ENCODE measurements at places on chromosomes 4 and X.

GRCh38 chr4:110735686-110736085 is 112.8 kb upstream of the PITX2 start:
- DNase-seq, result no peak

DNA sequence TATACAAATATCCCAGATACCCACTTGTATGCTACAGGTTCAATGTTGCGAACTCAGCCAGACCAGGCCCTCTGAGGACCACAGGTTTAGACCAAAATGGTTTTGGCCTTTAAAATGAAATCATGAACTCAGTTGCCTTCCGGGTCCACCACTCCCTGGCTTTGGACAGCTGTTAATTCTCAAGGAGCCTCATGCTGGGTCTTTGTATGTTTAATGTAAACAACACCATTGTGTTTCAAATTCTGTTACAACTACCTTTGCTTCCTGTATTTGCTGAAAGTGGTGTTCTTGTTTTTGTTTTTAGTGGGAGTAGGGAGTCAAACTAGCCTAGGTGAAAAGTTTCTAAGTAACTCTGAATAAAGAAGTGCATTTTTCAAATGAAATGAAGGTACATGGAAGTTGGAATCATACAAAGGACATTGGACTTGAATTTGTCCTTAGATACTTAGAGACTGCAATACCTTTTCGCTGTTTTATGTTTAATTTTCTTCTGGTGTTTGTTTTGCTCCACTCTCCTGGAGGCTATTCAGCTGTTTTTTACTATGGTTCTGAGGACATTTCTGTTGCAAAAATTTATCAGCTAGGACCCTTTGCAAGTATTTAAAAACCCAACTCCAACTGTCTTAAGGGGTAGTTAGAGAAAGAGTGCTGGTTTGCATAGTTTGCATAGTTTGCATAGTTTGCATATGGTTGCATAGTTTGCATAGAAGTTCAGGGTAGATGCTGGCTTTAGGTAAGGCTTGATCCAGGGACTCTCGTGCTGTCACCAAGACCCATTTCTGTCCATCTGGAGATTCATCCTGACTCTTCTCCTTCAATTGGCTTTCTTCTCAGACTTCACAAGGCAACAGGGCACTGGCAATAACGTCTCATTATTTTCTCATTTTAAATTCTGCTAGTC is 70.1 kb downstream of the MID1IP1 start:
- DNase-seq, result no peak

DNA sequence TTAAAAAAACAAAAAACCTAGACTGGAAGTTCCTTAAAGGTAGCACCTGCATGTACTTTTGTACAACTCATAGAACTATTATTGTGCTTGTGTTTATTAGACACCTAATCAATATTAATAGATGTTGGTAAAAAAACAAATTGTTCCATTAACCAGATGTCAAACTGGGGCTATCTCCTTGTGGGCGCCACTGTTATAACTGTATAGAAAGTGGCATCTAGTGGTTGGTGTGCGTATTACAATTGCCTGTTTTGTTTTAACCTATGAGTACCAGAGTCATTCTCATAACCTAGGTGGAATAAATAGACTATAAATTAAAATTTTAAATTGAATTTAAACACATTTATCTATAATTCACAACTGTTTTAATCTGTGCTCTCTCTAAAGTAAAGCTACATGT is 97.4 kb downstream of the COL4A5 start:
- DNase-seq, result no peak

- no peak for DNase-seq
Measured at GRCh38 chr4:81136161-81136905, 78.7 kb downstream of the PRKG2 start.

GRCh38 chr4:73653695-73654106 is 33.5 kb upstream of the RASSF6 start:
- DNase-seq, result peak; percentile 43

- DNase-seq, result no peak
Measured at GRCh38 chr4:95092766-95093165, 335.0 kb downstream of the BMPR1B start.

DNA sequence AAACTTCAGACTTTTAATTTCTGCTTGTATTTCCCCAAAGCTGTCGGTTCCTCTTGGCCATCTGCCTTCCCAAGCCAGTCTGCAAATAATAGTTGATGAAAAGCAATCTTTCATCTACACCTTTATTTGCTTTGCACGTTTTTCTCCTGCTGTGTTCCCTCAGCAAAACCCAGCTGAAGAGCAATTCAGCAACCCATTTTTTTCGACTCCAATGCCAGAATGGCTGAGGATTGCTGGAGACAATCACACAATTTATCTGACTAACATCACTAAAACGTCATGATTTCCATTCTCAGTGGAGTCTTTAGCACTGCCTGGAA is 94.3 kb downstream of the GPRIN3 start:
- no peak for DNase-seq

- no peak for DNase-seq
Measured at GRCh38 chr4:111323916-111324315, 701.0 kb upstream of the PITX2 start.

DNA sequence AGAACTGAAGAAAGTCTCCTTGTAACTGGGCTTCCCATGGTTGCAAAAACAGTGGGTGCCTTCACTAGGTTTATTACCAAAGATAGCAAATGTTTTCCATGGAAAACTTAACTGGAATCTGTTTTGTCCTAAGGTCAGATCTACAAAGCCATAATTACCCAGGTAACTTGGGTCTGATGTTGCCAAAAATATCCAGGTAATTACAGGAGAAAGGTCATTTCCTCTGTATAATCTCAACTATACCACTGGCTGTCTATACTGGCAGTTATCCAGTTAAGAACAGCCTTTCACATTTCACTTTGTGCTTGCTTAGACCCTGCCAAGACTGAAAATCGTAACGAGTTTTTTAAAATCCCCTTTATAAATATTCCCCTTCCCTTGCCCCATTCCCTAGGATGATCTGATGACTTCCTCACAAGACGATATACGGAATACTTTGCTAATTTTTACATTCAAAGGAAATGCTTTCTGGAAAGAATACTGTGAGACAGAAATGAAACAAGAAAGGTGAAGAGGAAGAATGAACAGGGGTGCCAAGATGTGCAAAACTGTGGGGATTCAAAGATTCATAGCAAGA is 105.5 kb downstream of the MAML3 start:
- no peak for DNase-seq

DNA sequence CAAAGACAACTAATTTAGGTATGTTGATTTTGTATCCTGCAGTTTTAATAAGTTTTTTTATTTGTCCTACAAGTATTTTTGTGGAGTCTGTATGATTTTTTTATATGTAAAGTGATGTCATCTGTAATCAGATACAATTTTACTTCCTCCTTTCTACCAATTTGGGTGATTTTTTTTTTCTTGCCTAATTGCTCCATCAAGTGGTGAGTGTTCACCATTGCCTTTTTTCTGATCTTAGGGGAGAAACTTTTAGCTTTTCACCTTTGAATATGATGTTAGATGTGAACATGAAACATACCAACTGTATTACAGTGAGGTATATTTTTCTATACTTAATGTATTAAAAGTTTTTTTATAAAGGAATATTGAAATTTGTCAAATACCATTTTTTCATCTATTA is 362.3 kb downstream of the PABPC4L start:
- DNase-seq, result no peak

DNA sequence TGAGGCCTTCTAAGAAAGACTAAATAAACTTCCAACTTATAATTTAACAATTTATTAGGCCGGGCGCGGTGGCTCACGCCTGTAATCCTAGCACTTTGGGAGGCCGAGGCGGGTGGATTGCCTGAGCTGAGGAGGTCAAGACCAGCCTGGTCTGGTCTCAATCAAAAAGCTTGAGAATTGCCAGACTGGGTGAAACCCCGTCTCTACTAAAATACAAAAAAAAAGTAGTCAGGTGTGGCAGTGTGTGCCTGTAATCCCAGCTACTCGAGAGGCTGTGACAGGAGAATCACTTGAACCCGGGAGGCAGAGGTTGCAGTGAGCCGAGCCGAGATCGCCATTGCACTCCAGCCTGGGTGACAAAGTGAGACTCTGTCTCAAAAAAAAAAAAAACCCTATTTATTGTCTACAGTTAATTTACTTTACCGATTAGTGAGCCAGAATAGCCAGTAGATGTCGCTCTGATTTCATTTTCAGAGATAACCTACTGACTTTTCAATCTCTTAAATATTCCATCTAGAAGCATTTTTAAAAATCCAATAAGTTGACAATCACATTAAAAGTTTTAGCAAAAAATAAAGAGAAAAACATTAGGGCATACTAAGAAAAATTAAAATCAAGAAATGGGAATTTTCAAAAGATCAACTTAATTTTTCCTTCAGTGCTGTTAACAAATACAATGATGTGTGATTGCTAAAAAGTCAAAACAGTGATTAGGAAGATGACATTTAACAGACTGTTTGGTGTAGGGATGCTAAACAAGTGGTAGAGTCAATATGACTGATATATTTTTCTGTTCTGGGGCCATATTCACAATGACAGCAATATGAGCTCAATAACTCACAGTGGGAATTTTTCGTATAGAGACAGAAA is 4.3 kb upstream of the SHROOM3 start:
- no peak for DNase-seq

DNA sequence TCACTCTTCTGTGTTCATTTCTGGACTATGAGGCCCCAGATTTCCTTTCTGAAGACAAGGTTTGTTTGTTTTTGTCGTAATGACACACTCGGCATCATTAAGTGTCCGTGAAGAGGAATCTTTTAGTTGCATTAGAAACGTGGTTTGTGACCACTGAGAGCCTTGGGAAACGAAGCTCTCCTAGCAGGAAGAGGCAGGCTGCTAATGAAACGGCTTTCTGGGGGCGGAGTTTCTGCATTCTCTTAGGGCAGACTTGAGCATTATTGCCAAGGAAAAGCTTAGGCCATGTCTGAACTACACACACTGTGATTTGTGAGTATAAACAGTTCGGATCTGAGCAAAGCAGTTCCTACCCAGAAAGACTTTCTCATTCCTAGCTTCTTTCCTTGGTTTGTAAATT is 64.0 kb downstream of the SOX3 start:
- no peak for DNase-seq

GRCh38 chrX:124573468-124573867 is 227.1 kb downstream of the SH2D1A start:
- no peak for DNase-seq

- no peak for DNase-seq
Measured at GRCh38 chr4:94352163-94352562, 9.5 kb upstream of the HPGDS start.

- no peak for DNase-seq
Measured at GRCh38 chr4:38601244-38601915, 62.6 kb upstream of the KLF3 start.

- no peak for DNase-seq
Measured at GRCh38 chr4:98558471-98559169, 99.8 kb downstream of the TSPAN5 start.

- no peak for DNase-seq
Measured at GRCh38 chr4:186887291-186887700, 163.6 kb upstream of the FAT1 start.

DNA sequence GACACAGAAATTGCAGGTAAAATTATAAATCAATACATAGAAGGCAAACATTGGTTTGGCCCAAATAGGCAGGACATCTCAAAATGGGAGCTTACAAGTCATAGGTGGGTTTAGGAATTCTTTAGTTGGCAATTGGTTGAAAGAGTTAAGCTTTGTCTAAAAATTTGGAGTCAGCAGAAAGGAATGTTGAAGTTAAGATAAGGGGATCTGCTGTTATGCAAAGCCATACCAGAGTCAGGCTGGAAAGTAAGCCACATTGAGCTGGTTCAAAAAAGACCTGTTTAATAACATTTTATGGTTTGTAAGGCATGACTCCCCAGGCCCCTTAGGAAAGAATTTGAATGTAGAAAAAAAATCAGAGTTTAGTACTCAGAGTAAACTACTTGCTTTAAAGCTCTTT is 92.6 kb downstream of the IL13RA2 start:
- no peak for DNase-seq

DNA sequence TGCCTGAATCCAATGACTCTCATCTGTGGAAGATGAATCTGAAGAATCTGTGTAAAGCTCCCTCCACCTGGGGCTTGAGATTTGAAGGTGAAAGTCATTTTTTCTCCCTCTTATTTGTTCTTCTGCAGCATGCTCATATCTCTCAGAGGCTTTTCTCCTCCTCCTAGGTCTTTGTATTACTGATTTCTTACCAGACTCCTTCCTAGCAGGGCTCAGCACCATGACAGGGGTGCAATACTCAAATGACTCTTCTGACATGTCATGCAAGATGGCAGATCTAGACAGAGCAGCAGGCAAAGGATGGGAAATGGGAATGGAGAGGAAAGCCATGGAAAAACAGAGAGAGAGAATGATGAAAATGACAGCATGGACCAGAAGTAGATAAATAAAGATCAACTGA is 118.3 kb downstream of the TMA16 start:
- DNase-seq, result no peak

DNA sequence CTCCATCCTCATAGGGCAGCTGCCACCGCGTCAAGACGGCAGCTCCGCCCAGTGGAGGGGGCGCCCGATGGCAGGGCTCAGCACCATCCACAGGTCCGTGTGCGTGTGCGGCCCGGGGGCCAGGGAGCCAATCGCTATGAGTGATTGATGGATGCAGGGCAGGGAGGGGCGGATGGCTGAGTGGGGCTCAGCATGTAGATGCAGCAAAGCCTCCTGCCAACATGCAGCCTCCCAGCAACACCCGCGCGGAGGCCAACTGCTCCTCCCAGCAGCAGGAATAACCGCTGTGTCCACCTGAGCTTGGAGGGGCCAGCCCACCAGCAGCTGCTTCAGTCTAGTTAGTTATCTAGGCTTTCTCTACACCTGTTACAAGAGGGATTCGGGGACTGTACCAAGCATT is 77.4 kb downstream of the MTMR1 start:
- no peak for DNase-seq

DNA sequence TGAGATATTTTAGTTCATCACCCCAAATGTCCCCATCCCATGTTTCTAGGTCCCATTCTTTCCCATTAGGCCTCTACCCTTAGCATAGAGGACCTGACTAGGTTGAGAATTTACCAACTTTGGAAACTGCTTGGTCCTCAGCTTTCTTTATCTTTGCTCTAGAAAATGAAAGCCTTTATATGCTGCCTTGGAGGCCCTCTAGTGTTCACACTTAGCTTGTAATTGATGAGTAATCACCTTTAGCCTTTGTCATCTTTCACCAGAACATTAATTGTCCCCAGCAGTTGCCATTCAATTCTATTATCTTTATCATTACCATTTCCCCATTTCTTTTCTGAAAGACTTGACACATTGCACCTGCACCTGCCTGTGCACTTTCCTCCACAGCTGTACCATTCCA is 589.2 kb upstream of the NR3C2 start:
- DNase-seq, result no peak

- no peak for DNase-seq
Measured at GRCh38 chrX:53323196-53323595, 41.8 kb upstream of the IQSEC2 start.

DNA sequence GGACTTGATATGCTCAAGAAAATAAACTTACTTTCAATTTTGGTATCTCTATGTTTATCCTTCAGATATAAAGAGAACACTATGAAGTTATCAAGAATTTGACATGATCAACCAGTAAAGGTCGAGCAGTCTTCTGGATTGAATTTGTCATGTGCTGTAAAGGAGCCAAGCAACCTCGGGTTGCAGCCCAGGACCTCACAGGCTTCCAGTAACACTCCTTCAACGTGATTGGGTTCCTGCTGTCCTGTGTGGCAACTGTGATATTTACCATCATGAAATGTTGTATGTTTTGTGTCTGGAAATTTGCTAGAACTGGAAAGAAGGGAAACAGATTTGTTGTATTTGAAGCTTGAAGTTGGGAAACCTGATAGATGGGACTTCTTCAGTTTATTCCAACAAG is 52.0 kb upstream of the UGT2B7 start:
- DNase-seq, result no peak

GRCh38 chr4:84563002-84563401 is 19.9 kb upstream of the CDS1 start:
- DNase-seq, result no peak

GRCh38 chr4:147284256-147284835 is 196.6 kb upstream of the EDNRA start:
- no peak for DNase-seq

Measured in GM12878 (cell line).